ENCODE measurements at places on chromosomes 7 and 10. TPM values are rescaled to one million over a fixed set of nuclear protein-coding genes. Genes with fewer than 3 reads are reported as not detected.

Gene AQP1
- 55.8 TPM for polyA plus RNA-seq

Gene DNAJC12
- polyA plus RNA-seq = 16.0 TPM

Gene TET1
- 0.40 TPM for polyA plus RNA-seq

Gene SH3PXD2A
- polyA plus RNA-seq = 12.1 TPM

Gene GALNT11
- 23.4 TPM for polyA plus RNA-seq

Gene GPR146
- polyA plus RNA-seq = 5.3 TPM

Gene GBX1
- polyA plus RNA-seq = 7.2 TPM

Gene RUFY2
- polyA plus RNA-seq = 6.1 TPM

Gene ADAM8
- polyA plus RNA-seq = 3.5 TPM

Gene SLC26A3
- 1.3 TPM for polyA plus RNA-seq

Gene UBE3C
- polyA plus RNA-seq = 69.4 TPM

Gene FAM204A
- polyA plus RNA-seq = 78.3 TPM

Gene RAPGEF5
- polyA plus RNA-seq = 16.8 TPM

Gene TLX1
- polyA plus RNA-seq = 0.44 TPM

Gene GALNT17
- 10.9 TPM for polyA plus RNA-seq

Gene PNLIPRP3
- polyA plus RNA-seq = not detected

Gene RBP4
- polyA plus RNA-seq = 7.8 TPM

Gene IFIT1B
- not detected for polyA plus RNA-seq

Gene SDK1
- 20.0 TPM for polyA plus RNA-seq

Gene COL17A1
- 17.1 TPM for polyA plus RNA-seq

Gene DNAJB9
- polyA plus RNA-seq = 63.3 TPM

Gene UCMA
- polyA plus RNA-seq = not detected

Gene POU6F2
- polyA plus RNA-seq = 1.3 TPM

Gene PPP1R9A
- polyA plus RNA-seq = 16.7 TPM

Gene DEPP1
- 29.1 TPM for polyA plus RNA-seq

Gene RPEL1
- polyA plus RNA-seq = not detected

Gene NPTX2
- polyA plus RNA-seq = 77.3 TPM

Gene LGI1
- 2.1 TPM for polyA plus RNA-seq

Gene NEBL
- polyA plus RNA-seq = 20.0 TPM

Gene SLC29A4
- polyA plus RNA-seq = 4.3 TPM

Gene DIP2C
- 14.9 TPM for polyA plus RNA-seq

Gene TMEM60
- polyA plus RNA-seq = 27.9 TPM

Gene BLOC1S2
- polyA plus RNA-seq = 49.2 TPM

Gene MLXIPL
- polyA plus RNA-seq = 34.2 TPM

Gene SPDYE6
- 6.7 TPM for polyA plus RNA-seq

Gene C7orf33
- polyA plus RNA-seq = not detected

Gene ADRA2A
- polyA plus RNA-seq = 6.5 TPM

Gene SPDYE1
- polyA plus RNA-seq = 8.3 TPM

Gene ABCB1
- 6.5 TPM for polyA plus RNA-seq

Gene HACD1
- polyA plus RNA-seq = 14.0 TPM

Gene LIPJ
- 10.4 TPM for polyA plus RNA-seq

Gene LDB3
- polyA plus RNA-seq = 20.3 TPM

Gene SAMD9
- 0.73 TPM for polyA plus RNA-seq

Gene PDAP1
- 126 TPM for polyA plus RNA-seq

Gene GRM3
- 0.29 TPM for polyA plus RNA-seq

Gene LRRC4
- polyA plus RNA-seq = 17.0 TPM

Gene ADAM22
- polyA plus RNA-seq = 2.9 TPM
